ENCODE measurements at places on chromosomes 1 and 21. TPM values are rescaled to one million over a fixed set of nuclear protein-coding genes. Genes with fewer than 3 reads are reported as not detected.

The RAB3B gene
- 7.2 TPM for total RNA-seq

DNA sequence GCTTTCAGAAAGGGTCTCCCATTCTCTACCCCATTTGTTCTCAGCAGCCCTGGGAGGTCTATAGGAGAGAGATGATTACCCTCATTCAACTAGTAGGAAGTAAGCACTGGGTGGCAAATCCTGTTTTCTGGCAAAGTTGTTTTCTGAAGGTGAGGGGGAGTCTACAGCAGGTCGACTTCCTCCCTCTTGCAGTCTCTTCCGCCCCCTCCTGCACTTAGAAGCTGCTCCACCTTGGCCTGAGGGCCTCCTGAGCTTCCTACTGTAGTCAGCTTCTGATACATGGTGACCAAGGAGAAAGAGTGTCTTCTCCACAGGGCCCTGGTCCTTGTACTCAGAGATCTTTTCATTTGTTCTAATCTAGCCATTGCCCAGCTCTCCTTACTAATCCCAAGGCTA, 93.1 kb downstream of the RGL1 start:
- H3K36me3 ChIP-seq, result peaks cover 7% of the 10 kb centered on the region
- DNase-seq, result no peak
- H3K27ac ChIP-seq, result no peak overlapping the region

DNA sequence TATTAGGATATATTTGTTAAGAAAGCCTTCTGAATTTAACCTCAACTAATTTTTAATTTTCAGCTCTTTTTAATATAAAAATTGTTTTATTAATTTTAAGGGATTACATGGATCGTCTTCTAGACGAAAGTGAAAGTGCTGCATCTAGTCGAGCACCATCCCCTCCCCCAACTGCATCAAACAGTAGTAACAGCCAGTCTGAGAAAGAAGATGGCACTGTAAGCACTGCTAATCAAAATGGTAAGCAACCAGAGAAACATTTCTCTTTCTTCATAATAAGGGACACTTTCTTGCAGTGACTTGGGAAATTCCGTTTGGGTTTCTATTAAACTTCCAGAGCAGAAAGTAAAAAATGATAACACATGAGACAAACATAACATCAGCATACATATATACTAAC, 56.9 kb downstream of the MIER1 start:
- no peak overlapping the region for H3K27ac ChIP-seq
- no peak for DNase-seq
- H3K4me3 ChIP-seq, result no peak overlapping the region
- H3K27me3 ChIP-seq, result no peaks in the 10 kb centered on the region
- peaks cover 5% of the 10 kb centered on the region for H3K4me1 ChIP-seq

The TTF2 gene
- 13.2 TPM for total RNA-seq

The HORMAD1 gene
- total RNA-seq, result under 0.01 TPM

The SLC2A1 gene
- total RNA-seq, result 56.5 TPM

DNA sequence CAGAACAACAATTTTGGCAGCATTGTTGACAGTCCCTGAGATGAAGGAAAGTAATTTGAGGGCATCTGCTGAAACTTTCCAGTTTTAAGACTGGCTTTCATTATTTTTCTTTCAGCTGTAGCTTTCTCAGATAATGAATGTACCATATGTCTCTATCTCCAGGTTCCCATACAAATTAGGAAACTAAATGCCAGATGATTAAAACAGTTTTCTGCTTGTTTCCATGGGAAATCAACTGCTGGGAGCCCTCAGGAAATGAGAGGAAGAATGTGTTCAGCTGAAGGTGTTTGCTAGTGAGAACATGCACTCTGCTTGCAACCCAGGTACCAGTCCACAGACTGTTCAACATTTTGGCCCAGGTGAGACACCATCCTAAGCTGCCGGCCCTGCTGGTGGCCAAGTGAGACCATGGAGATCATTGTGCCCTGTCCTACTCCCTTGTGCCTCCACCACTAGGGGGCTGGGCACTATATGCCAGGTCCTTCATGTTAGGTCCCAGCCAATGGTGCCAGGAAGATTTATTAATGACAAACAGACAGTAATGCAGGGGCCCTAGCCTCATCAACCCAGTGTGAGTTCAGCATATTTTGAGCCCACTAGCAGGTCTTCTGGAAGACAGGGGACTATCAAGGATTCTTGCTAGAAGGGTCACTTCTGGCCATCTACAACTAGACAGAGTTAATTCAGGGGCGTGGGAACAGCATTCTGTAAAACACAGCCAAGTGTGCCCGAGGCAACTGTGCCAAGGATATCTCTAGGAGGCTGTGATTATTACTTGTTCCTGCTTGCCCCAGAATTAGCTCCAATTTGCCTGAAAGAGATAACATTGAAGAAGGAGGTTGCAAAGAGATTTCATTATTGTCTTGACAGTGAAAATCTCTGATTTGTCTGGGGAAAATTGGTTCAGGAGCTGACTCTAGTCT, 17.0 kb upstream of the LRRC8C start:
- H3K27ac ChIP-seq, result no peak overlapping the region
- no peaks in the 10 kb centered on the region for H3K27me3 ChIP-seq
- H3K4me3 ChIP-seq, result no peak overlapping the region
- DNase-seq, result no peak
- no peaks in the 10 kb centered on the region for H3K4me1 ChIP-seq

The S100A7 gene
- total RNA-seq, result not detected

The GJA5 gene
- not detected for total RNA-seq

The CAMK1G gene
- total RNA-seq, result 0.77 TPM

The IGSF21 gene
- not detected for total RNA-seq

DNA sequence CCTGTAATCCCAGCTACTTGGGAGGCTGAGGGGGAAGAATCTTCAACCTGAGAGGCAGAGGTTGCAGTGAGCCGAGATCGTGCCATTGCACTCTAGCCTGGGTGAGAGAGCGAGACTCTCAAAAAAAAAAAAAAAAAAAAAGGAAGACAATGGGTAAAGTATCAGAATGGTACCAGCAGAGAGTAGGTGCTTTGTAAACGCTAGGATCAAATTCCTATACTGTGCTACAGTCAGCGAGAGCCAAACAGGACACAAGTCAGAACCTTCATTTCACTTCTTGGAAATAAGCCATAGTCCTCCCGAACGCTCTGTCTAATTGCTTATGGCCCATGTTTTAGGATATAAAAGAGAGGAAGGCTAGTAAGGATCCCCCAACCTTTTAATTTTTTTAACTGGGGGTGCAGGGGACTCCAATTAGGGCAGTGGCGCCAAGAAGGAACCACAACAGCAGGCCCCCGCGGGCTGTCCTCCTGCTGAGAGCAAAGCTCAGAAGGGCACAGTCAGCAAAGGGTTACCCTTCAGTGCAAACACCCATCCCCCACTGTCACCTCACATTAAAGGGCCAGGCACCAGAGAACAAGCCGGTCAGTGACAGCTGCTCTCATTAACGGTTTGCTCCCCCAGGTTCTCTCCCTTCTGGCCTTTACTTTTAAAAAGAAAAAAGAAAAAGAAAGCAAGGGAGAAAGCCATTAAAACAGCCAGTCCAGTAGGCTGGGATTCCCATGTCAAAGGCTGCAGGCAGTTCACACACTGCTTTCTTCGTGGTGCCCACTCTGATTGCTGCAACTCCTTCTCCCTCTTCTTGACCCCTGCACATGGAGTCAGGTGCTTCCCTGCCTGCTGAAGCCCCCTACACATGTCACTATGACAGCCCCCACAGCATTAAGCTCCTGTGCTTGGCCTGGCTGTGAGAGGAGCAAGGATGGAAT, 69.4 kb downstream of the PLPP3 start:
- H3K4me1 ChIP-seq, result peaks cover 8% of the 10 kb centered on the region
- no peak for DNase-seq
- H3K4me3 ChIP-seq, result no peak overlapping the region
- peaks cover 50% of the 10 kb centered on the region for H3K36me3 ChIP-seq
- no peaks in the 10 kb centered on the region for H3K27me3 ChIP-seq

- peaks cover 9% of the 10 kb centered on the region for H3K36me3 ChIP-seq
- peaks cover 9% of the 10 kb centered on the region for H3K4me1 ChIP-seq
- peak; percentile 71 for DNase-seq
- no peaks in the 10 kb centered on the region for H3K27me3 ChIP-seq
- H3K27ac ChIP-seq, result no peak overlapping the region
Measured at GRCh38 chr1:165914136-165914798, 86.9 kb downstream of the UCK2 start.

DNA sequence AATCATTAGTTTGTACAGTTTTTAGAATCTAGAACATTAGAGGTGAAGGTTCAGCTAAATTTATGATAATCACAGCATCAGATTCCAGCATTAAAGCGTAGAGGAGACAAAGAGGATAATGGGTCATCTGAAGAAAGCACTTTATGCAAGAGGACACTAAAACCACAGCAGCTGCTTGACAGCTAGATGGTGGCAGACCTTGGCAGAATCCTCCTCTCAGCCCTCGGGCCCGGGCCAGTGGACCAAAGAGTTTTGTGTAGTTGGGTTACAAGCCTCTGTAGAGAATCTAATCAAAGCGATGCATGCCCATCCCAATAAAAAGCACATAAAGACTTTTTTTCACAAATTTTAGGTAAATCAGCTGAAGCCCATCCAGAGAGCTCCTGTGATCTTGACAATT, 59.4 kb downstream of the AK5 start:
- no peaks in the 10 kb centered on the region for H3K36me3 ChIP-seq
- no peak overlapping the region for H3K27ac ChIP-seq
- H3K4me3 ChIP-seq, result no peak overlapping the region
- no peak for DNase-seq
- H3K27me3 ChIP-seq, result no peaks in the 10 kb centered on the region
- H3K4me1 ChIP-seq, result no peaks in the 10 kb centered on the region

- H3K4me1 ChIP-seq, result no peaks in the 10 kb centered on the region
- H3K27me3 ChIP-seq, result no peaks in the 10 kb centered on the region
- no peak overlapping the region for H3K4me3 ChIP-seq
- DNase-seq, result no peak
- no peak overlapping the region for H3K27ac ChIP-seq
Measured at GRCh38 chr1:41925712-41926111, 7.0 kb upstream of the HIVEP3 start.

GRCh38 chr21:23690316-23690715, 1917.0 kb downstream of the MRPL39 start:
- H3K4me3 ChIP-seq, result no peak overlapping the region
- no peak overlapping the region for H3K27ac ChIP-seq
- no peak for DNase-seq
- no peaks in the 10 kb centered on the region for H3K36me3 ChIP-seq

The SPRR2G gene
- not detected for total RNA-seq

The ASB17 gene
- not detected for total RNA-seq

GRCh38 chr1:9369964-9370788, 77.5 kb downstream of the SPSB1 start:
- H3K4me1 ChIP-seq, result no peaks in the 10 kb centered on the region
- no peak for DNase-seq
- no peaks in the 10 kb centered on the region for H3K27me3 ChIP-seq
- H3K36me3 ChIP-seq, result peaks cover 8% of the 10 kb centered on the region
- H3K4me3 ChIP-seq, result no peak overlapping the region

The CELA3B gene
- total RNA-seq, result not detected

The NCAM2 gene
- 8.5 TPM for total RNA-seq

- no peak overlapping the region for H3K27ac ChIP-seq
- H3K4me1 ChIP-seq, result no peaks in the 10 kb centered on the region
- DNase-seq, result peak; percentile 24
- H3K36me3 ChIP-seq, result peaks cover 3% of the 10 kb centered on the region
Measured at GRCh38 chr1:155864393-155864792, 5.0 kb downstream of the SYT11 start.

- no peak for DNase-seq
- H3K27ac ChIP-seq, result no peak overlapping the region
- no peaks in the 10 kb centered on the region for H3K4me1 ChIP-seq
- H3K4me3 ChIP-seq, result no peak overlapping the region
Measured at GRCh38 chr1:167463875-167464575, 54.3 kb downstream of the CD247 start.

GRCh38 chr1:32228771-32229170, 6.6 kb downstream of the EIF3I start:
- H3K27ac ChIP-seq, result no peak overlapping the region
- peaks cover 30% of the 10 kb centered on the region for H3K36me3 ChIP-seq
- DNase-seq, result no peak
- H3K4me1 ChIP-seq, result no peaks in the 10 kb centered on the region
- H3K27me3 ChIP-seq, result no peaks in the 10 kb centered on the region
- H3K4me3 ChIP-seq, result no peak overlapping the region

All from fibroblast of lung (primary cell).